ENCODE measurements at places on chromosomes 13 and 19.

DNA sequence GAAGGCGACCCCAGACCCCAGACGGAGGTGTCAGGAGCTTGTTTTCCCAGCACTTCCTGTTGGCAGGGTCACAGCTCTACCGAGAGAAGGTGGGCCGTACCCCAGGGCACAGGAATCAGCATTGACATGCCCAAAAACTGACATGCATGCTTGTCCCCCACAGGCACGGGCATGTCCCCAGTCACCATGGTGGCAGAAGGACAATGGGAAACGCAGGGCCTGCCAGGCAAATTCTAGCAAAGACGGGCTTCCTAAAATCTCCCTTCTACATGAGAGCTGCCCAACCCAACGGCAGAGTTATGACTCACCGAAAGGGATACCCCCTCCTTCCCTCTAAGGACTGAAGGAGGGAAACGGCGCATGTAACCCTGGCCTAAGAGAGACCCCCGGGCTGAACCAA, 18.5 kb downstream of the TSHZ3 start:
- no peak for DNase-seq

DNA sequence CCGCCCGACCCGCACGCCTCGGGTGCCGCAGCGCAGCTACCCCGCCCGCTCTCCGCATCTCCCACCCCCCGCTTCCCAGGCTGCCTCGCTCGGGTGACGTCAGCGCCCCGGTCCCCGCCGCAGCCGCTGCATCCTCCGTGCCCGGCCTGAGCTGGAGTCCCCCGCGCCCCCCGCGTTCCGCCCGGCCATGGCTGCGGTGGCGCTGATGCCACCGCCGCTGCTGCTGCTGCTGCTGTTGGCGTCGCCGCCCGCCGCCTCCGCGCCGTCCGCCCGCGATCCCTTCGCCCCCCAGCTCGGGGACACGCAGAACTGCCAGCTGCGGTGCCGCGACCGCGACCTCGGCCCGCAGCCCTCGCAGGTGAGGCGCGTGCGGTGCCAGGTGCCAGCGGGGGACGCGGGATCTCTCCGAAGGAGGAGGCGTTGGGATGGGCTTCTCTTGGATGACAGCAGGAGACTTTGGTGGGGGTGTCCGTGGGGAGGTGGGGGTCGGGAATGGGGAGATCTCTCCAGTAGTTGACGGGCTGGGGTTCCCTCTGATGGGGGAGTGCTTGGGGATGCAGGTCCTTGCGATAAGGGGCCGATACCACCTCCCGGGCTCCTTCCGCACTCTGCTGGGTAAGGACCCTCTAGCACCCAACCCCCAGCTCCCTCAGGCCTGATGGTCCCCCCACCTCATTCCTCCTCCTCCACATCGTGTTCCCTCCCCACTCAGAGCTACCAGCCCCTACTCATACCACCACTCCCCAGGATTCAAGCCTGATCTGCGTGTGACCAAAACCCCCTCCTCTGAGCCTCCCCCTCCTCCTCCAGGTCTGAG, at the start of gene TMEM59L:
Gene TMEM59L, plus strand, starts transcription at position 99 of the 817 bp plus-strand sequence. Its CDS starts 89 bp downstream, at position 188.
- no peak for DNase-seq

DNA sequence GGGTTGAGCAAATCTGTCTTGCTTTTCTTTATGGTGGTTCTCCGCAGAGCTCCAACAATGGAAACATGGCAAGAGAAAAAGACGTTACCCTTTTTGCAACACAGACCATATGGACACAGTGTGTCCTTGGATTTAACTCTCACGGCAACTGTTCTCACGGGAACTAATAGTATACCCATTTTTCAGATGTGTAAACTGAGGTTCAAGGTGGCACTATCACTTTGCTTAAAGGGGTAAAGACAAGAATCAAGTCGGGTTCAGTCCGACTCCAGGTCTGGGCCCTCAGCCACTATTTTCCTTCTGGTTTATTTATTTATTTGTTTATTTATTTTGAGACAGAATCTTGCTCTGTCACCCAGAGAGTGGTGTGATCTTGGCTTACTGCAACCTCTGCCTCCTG, 176.0 kb downstream of the CACNA1A start:
- no peak for DNase-seq

DNA sequence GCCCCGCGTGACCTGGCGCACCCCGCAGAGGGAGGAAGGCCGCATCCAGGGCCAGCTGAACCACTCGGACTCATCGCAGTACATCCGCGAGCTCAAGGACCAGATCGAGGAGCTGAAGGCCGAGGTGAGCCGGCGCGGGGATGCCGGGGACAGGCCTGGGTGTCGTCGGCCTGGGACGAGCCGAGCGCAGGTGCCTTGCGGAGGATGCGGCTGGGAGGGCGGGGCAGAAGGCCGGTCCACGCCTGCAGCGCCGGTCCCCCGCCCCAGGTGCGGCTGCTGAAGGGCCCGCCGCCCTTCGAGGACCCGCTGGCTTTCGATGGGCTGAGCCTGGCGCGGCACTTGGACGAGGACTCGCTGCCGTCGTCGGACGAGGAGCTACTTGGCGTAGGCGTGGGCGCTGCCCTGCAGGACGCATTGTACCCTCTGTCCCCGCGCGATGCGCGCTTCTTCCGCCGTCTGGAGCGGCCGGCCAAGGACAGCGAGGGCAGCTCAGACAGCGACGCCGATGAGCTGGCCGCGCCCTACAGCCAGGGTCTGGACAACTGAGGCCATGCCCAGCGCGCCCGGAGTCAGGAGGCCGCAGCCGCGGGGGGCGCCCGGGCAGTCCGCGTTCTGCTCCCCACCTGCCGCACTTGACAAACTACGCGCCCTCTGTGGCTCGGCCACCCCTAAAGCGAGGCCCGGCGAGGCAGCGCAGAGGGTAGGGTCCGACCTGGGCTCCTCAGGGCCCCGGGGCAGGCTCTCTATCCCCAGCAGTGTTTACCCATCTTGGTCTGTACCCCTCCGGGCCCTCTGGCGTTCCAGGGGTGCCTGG, 10.8 kb downstream of the PRR36 start:
- no peak for DNase-seq

- no peak for DNase-seq
Observed at GRCh38 chr19:42628411-42629140, 33.9 kb upstream of the CEACAM8 start.

DNA sequence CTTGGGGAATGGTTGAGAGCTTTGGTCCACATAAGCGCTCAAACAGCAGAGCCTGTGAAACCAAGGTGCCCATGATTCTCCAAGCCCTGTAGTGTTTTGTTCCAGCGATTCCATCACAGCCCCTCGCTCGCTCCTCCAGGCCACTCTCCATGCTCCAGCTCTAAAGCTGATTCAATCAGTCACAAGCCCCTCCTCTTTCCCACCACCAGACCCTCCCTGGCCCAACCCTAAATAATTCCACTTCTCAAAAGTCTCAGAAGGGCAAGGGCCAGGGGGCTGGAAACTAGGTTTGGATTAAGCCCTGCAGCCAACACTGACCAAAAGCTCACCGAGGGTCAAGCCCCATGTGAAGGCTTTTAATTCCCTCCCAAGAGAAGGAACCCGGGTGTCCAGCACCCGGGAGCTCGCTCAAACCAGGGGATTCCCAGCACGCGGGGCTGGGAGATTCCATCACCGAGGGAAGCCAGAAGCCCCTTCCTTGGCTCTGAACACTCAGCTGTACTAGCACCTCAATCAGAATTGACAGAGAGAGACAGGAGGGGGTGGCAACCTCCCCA, 1.5 kb downstream of the ZNF296 start:
- no peak for DNase-seq

GRCh38 chr19:7652061-7652641, 15.2 kb downstream of the STXBP2 start:
- peak; percentile 72 for DNase-seq

- no peak for DNase-seq
Observed at GRCh38 chr19:31961191-31961590, 384.2 kb upstream of the ZNF507 start.

GRCh38 chr13:44815623-44816022, 173.6 kb downstream of the NUFIP1 start:
- DNase-seq, result no peak

DNA sequence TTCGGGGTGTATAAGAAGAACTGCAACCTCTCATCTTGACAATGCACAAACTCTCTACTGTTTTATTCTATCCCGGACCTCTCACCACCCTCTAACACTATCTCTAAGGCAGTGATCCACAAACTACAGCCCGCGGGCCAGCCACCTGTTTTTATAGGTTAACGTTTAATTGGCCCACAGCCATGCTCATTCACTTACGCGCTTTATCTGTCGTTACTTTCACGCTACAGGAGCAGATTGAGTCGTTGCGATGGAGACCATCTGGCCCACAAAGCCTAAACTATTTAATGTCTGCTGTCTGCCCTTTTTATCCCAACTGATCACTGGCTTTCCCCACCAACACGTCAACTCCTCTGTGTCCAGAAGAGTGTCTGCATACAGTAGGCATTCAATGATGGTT, 158.9 kb downstream of the CACNA1A start:
- DNase-seq, result no peak

GRCh38 chr19:44765033-44765948, 12.4 kb upstream of the CBLC start:
- DNase-seq, result no peak

DNA sequence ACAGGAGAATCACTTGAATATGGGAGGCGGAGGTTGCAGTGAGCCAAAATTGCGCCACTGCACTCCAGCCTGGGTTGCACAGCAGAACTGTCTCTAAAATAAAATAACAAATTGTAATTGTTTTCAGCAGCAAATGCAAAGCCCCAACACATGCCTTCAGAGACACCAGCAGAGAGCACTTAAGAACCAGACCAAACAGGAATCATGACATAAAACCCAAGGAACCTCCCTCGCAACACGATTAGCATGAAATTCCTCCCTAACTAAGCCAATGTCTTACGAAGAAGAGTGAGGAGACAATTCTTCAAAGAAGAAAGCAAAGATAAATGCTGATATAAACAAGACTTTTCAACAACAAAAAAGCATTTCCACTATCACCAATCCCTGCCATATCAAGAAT, 40.1 kb downstream of the PSPC1 start:
- no peak for DNase-seq

- DNase-seq, result no peak
Observed at GRCh38 chr13:111949311-111949710, 117.6 kb upstream of the SOX1 start.

DNA sequence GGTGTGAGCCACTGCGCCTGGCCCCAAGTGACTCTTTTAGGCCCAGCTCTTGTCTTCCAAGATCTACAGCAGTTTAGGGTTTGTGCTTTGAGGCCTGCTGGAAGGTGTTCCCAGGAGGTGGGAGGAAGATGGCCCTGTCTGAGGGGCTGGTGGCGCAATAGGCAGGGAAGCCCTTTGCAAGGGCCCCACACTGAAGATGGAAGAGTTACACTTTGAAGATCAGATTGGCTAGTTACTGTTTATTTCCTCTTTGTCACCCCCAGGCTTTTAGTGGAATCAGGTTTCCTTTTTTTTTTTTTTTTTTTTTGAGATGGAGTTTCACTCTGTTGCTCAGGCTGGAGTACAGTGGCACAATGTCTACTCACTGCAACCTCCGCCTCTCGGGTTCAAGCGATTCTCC, 1.9 kb upstream of the RABAC1 start:
- no peak for DNase-seq

GRCh38 chr13:113883314-113883811, 19.5 kb upstream of the GAS6 start:
- DNase-seq, result no peak

GRCh38 chr13:79668201-79668752, 187.3 kb downstream of the NDFIP2 start:
- DNase-seq, result no peak

DNA sequence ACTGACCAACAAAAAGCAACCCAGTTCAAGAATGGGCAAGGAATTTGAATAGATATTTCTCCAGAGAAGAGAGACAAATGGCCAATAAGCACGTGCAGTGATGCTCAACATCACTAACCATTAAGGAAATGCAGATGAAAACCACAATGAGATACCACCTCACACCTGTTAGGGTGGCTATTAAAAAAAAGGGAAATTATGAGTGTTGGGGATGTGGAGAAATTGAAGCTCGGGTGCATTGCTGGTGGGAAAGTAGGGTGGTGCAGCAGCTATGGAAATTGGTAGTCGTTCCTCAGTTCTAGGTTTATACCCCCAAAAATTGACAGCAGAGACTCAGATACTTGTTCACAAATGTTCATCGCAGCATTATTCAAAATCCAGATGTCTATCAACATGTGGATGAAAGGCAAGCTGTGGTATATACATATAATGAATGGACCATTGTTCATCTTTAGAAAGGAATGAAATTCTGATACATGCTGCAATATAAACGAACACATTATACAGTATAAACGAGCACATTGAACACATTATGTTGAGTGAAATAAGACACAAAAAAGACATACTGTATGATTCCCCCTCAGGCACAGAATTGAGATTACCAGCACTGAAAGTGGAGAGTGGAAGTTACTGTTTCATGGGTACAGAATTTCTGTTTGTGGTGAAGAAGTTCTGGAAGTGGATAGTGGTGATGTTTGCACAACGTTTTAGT, 927 bp downstream of the CHAMP1 start:
- DNase-seq, result no peak

GRCh38 chr19:11963566-11964355, 1.1 kb upstream of the ZNF763 start:
- DNase-seq, result peak; percentile 50

DNA sequence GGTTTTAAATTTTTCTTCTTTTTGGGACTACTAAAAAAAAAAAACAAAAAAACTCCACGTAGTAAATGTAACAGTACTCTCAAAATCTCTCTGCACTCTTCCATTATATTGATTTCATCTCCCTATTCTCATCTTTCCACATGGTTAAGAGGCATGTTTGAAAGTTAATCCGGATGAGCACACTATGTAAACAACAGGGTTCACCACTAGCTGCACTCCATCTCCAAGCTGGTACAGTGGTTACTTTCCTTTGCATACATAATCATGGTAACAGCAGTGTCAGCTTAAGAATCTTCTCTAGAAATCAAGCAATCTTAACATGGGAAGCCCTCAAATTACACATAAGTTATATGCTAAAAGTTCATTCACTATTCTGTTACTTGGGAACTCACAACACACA, 92.6 kb downstream of the MIPEP start:
- no peak for DNase-seq

- DNase-seq, result no peak
Observed at GRCh38 chr19:29805031-29805965, 6.5 kb upstream of the CCNE1 start.

DNA sequence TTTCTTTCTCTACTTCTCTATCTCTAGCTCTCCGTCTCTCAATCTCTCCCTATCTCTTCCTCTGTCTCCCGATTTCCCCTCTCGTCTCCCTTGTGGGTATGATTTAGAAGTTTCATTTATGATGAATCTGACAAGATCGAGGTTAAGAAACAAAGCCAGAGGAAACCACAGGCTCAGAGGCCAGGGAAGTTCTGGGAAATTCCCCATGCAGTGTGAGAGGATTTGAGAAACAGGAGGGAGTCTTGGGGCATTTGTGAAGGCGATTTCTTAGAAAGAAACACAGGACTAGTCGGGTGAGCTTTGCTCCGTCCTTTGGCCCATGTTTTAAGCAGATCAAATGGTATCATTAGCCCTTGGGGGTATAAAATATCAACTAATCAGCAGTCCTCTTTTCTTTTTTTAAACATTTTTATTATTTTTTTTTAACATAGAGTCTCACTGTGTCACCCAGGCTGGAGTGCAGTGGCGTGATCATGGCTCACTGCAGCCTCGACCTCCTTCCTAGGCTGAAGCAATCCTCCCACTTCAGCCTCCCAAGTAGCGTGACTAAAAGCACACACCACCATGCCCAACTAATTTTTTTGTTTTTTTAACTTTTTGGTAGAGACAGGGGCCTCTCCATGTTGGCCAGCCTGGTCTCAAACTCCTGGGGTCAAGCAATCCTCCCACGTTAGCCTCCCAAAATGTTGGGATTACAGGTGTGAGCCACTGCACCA, 25.8 kb downstream of the TNFSF9 start:
- no peak for DNase-seq

GRCh38 chr19:36054733-36055686, at the start of gene WDR62:
WDR62 (plus strand) TSS chr19:36054897; CDS start chr19:36054972, 75 bp downstream.
- peak; percentile 89 for DNase-seq

- DNase-seq, result no peak
Observed at GRCh38 chr13:113723410-113724015, 35.5 kb upstream of the TMEM255B start.

- peak; percentile 93 for DNase-seq
Observed at GRCh38 chr19:52942386-52943133, 19.3 kb upstream of the ZNF888 start.

Measured in stimulated activated CD8-positive, alpha-beta memory T cell treated with anti-CD3 and anti-CD28 coated beads, Interleukin-7, amount 100 ng/mL, for 4 hours (primary cell).